ENCODE measurements at places on chromosomes 1 and 21.

DNA sequence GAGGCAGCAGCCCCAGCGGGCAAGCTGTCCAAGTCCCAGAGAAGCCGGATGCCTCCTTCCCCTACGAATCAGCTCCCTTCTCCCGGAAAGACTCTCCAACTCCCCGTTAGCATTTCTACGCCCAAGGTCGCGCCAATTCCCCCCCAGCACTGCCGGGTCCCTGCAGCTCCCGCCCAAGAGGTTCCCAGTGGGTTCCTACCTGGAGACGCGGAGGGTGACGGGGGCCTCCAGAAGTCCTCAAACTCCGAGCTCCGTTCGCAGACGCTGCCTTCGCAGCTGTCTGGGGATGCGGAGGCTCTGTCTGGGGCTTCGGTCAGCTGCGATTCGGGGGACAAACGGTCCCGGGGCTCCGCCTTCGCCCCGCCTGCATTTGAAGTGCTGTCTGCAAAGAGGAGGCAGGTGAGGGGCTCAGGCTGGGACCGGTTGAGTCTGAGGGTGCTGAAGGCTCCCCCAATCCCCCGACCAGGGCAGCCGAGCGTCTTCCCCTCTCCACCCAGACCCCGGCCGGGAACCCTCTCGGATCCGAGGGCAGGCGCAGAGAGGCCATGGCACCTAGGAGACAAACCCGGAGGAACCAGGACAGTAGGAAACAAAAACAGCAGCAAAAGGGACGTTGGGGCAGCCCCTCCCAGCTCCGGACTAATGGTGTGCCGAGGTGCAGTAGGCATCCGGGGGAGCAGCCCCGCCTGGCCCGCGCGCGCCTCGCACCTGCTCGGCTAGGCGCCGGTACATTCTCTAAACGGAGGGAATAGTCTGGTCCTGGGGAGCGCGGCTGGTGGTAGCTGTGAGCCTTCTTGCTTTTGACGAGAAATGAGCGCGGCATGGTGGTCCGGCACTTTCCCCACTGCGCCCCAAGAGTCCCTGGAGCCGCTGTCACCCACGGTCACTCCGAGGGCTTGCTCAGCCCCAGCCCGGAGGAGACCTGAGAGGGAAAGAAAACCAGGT, 3.8 kb downstream of the GFI1 start:
- no peak for DNase-seq

DNA sequence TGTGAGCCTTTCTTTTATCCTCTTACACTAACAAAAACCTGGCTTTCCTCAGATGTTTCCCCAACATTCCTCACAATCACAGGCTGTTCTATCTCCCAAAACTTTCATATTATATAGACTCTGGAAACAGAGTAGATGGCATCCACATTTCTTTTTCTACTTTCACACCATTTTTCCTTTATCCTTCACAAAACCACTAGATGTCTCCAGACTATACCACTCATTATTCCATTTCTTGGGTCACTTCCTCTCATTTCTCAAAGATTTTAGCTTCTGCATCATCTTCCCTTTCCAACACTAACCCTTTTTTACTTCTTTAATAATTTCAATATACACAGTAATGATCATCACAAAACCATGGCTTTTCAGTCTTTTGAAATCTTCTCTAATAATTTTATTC, 286.0 kb upstream of the DEPDC1 start:
- DNase-seq, result no peak

- DNase-seq, result no peak
Measured at GRCh38 chr1:151476083-151476482, 16.8 kb upstream of the POGZ start.

GRCh38 chr1:8343464-8344001, 25.6 kb downstream of the SLC45A1 start:
- DNase-seq, result peak; percentile 92

- no peak for DNase-seq
Measured at GRCh38 chr1:54314696-54315095, 91.5 kb downstream of the SSBP3 start.

GRCh38 chr1:76727520-76727919, 139.8 kb upstream of the ST6GALNAC5 start:
- no peak for DNase-seq

- peak; percentile 59 for DNase-seq
Measured at GRCh38 chr1:98005326-98006010, 84.6 kb upstream of the DPYD start.

Data from NCI-H226 (cell line).